ENCODE measurements at places on chromosomes 4 and X.

DNA sequence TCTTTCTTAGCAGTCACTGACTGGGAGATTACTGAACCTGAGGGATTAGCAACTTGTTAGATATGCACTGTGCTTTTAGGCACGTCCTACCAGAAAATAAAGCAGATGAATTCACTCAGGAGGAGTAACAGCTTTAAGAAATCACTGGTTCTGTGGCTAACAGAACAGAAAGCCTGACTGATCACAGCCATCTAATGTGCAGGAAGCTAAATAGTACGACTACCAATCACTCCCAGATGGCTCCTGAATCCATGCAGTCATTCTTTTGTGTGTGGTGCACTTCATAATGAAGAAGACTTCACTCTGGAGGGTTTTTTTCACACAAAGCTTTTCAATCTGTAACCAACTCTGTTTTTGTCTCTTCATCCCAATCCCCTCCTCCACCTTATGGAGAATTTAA, 305.3 kb upstream of the INTU start:
- no peak for DNase-seq

DNA sequence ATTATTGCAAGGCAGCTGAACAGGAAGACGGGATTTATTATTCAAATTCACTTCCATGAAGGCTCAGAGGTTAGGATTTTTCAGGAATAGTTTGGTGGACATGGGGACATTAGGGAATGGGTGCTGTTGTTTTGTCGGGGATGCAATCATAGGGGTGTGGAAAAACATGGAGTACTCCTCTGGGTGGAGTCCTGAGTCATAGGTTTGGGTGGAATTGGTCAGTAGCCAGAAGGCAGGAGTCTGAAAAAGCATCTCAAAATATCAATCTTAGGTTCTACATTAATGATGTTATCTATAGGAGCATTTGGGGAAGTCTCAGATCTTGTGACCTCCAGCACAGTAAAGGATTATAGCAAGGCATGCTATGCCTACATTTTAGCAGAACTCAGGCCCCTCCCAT, 14.5 kb upstream of the ETNPPL start:
- DNase-seq = no peak

DNA sequence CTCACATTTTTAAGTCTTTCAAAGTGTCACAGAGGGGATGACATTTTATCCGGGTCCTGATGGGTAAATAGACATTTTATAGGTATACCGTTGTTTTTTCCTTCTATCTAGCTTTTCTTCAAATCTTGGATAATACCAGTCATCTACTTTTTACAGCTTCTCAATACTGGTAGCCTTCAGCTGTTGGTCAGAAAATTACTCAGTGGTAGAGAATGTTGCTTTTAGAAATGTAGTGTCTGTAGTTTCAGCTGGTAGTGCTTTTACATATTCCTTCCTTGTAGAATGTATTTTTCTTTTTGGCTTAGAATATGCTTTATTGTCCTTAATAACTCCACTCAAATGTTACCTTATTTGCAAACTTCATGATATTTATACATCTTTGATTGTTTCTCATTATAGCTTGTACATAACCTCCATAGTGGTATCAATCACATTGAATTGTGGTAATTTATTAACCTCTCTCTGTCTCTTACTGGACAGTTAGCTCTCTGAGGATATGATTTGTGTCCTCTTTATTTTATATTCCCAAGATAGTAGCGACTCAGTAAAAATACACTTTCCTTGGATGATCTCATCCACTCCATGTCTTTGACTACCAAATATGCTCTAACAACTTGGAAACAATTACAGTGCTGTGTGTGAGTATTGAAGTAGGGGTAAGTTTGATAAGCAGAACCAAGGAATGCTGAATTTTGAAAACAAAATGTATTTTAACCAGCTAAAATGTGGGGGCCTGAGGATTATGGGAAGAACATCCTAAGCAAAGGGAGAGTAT, 53.8 kb downstream of the RAP1GDS1 start:
- no peak for DNase-seq

DNA sequence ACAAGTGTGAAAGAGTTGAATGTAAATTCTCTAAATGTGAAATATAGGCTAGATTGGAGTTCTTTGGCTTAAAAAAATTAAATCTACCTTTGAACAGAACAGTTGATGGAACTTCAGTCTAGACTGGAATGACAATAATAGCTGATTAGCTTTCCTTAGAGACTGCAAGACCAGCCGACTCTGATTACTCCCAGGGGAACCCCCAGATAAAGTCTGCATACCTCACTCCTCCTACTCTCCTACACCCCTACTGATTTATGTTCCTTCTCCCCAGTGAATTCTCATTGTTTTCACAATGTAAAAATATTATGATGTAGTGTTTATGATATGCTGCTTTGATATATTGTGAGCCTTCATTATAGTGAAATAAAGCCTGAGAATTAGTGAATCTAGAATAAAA, 241.3 kb downstream of the CFAP299 start:
- DNase-seq = no peak

DNA sequence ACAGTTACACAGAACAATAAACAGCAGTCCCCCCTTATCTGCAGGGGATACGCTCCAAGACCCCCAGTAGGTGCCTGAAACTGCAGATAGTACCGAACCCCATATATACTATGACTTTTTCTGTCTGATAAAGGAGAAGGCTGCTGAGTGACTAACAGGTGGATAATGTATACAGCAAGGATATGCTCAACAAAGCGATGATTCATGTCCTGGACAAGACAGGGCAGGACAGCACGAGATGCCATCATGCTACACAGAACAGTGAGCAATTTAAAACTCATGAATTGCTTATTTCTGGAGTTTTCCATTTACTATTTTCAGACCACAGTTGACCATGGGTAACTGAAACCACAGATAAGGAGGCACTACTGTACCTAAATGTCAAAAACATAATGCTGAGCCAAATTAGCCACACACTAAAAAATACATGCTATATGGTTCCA, 76.1 kb downstream of the MANBA start:
- DNase-seq = peak; percentile 75

- DNase-seq = no peak
Measured at GRCh38 chr4:77023920-77024319, 51.9 kb downstream of the CCNI start.

Data from keratinocyte (primary cell).